ENCODE measurements at places on chromosomes 16 and 17. TPM values are rescaled to one million over a fixed set of nuclear protein-coding genes. Genes with fewer than 3 reads are reported as not detected.

The AXIN2 gene
- total RNA-seq, result 20.2 TPM

The NLRC3 gene
- total RNA-seq, result 3.0 TPM

The HOXB7 gene
- 2.8 TPM for total RNA-seq

The FOXN1 gene
- total RNA-seq, result 0.24 TPM

The ATP2A3 gene
- 8.0 TPM for total RNA-seq

The ZNF319 gene
- 12.1 TPM for total RNA-seq

The PPY gene
- not detected for total RNA-seq

The ELP5 gene
- 107 TPM for total RNA-seq

The FOXF1 gene
- total RNA-seq, result 2.0 TPM

The TMEM132E gene
- 2.6 TPM for total RNA-seq

The SLC5A10 gene
- total RNA-seq, result 1.1 TPM

The KRTAP4-1 gene
- not detected for total RNA-seq

The CYBA gene
- 34.9 TPM for total RNA-seq

The C16orf96 gene
- total RNA-seq, result 10.3 TPM

The CRYBA1 gene
- total RNA-seq, result not detected

The TP53TG3B gene
- total RNA-seq, result 1.9 TPM

The KSR1 gene
- 80.7 TPM for total RNA-seq

The SLC16A5 gene
- 11.1 TPM for total RNA-seq

The TSNAXIP1 gene
- total RNA-seq, result 40.4 TPM

The CENPX gene
- total RNA-seq, result 51.8 TPM

The KDM8 gene
- 8.3 TPM for total RNA-seq

The CPHXL2 gene
- total RNA-seq, result 0.31 TPM

The STARD3 gene
- 265 TPM for total RNA-seq

The CDH8 gene
- 0.87 TPM for total RNA-seq

The CHAD gene
- total RNA-seq, result 0.79 TPM

The HOXB3 gene
- 10.6 TPM for total RNA-seq

The ABCC11 gene
- 6.8 TPM for total RNA-seq

The DPEP2 gene
- 3.0 TPM for total RNA-seq

The FTO gene
- total RNA-seq, result 64.7 TPM

The KLHL10 gene
- total RNA-seq, result 31.8 TPM

The TBC1D26 gene
- total RNA-seq, result 18.7 TPM

The SDK2 gene
- total RNA-seq, result 63.4 TPM

The PGAP3 gene
- 28.6 TPM for total RNA-seq

The UNC45B gene
- total RNA-seq, result 0.68 TPM

The TP53TG3F gene
- 3.7 TPM for total RNA-seq

The OR2C1 gene
- 0.39 TPM for total RNA-seq
